ENCODE measurements at places on chromosomes 11 and 22.

GRCh38 chr11:2128130-2128510 lies 11.1 kb downstream of the IGF2 start:
- DNase-seq: no peak

DNA sequence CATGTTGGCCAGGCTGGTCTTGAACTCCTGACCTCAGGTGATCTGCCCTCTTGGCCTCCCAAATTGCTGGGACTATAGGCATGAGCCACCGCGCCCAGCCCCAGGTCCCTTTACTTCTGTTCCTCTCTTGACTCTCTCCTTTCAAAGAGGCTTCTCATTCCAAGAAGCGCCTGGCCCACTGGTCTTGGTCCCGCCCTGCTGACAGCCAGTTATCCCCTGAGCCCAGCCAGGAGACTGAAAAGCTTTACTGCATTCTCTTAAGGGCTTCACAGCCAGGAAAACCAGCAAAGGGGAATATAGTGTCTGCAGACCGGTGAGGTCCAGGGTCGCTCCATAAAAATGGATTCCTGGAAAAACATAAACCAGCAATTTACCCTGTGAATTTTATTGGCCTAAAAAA lies 68.3 kb downstream of the NFAM1 start:
- no peak for DNase-seq

DNA sequence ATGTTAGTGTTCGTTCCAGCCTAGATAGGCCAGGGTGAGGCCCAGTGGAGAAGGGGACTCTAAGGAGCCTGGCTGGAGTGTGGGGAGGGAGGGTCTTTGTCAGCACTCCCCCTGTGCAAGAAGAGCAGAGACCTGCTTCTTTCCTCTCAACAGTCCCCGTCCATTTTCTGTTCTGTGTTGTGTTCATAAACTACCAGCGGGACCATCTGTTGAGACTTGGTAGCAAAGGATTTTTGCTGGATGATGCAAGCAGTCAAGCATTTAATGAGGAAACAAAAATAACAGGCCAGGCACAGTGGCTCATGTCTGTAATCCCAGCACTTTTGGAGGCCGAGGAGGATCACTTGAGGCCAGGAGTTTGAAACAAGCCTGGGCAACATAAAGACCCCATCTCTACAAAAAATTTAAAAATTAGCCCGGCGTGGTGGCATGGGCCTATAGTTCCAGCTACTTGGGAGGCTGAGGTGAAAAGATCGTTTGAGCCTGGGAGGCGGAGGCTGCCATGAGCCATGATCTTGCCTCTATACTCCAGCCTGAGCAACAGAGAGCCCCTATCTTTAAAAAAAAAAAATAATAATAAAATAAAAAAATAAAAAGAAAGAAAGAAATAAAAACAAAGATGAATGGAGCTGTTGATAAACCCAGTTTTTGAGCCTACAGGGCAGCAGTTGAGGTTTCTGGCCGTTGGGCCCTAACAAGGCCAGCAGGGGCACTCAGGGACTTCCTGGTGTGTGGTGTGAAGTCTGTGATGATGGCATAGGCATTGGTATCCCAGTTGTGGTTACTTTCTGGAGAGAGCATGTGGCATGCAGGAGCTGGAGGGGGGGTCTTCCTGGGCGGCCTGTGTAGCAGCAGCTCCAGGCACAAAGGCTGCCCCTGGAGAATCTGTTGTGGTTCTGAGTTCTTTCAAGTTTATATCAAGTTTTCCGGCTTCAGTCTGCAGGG lies 1.7 kb upstream of the TXNRD2 start:
- peak; percentile 73 for DNase-seq

DNA sequence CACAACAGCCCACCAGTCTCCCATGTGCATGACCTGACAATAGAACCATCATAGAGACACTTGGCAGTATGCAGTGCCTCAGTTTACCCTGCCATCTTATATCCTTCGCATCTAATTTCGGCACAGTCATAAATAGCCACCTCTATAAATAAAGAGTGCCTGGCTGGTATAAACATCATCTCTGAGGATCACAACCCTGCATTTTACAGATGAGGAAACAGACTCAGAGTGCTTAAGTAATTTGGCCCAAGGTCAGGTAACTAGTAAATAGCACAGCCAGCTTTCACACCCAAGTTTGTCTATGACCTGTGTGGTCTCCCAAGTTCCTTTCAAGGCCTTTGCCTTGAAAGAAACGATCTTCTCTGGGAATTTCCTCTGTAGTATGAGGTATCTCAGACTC lies 44.6 kb downstream of the CYB5R2 start:
- DNase-seq: no peak

- no peak for DNase-seq
Measured at GRCh38 chr11:22190827-22191463, 1.9 kb upstream of the ANO5 start.

GRCh38 chr11:20337526-20338154 lies 25.9 kb upstream of the HTATIP2 start:
- no peak for DNase-seq

GRCh38 chr22:19062139-19062942 lies 59.9 kb downstream of the DGCR2 start:
- no peak for DNase-seq

GRCh38 chr11:37657645-37658044 lies 1059.6 kb upstream of the RAG2 start:
- DNase-seq: peak; percentile 0

- no peak for DNase-seq
Measured at GRCh38 chr22:49266561-49267519, 560.8 kb downstream of the BRD1 start.

- no peak for DNase-seq
Measured at GRCh38 chr11:11810764-11811726, 30.7 kb upstream of the USP47 start.

DNA sequence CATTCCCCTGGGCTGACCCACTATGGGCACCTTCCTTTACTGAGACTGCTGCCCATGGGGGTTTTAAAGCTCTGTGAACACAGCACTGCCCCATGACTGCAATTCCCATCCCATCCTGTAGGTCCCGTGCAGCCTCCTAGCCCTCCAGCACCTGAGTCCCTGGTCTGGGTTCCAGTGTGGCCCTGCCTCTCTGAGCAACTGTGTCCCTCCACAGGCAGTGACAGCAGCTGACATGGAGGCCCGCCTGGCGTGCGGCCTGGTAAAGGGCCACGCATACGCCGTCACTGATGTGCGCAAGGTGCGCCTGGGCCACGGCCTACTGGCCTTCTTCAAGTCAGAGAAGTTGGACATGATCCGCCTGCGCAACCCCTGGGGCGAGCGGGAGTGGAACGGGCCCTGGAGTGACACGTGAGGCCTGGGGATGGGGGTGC lies 12.6 kb downstream of the OMP start:
- DNase-seq: no peak

DNA sequence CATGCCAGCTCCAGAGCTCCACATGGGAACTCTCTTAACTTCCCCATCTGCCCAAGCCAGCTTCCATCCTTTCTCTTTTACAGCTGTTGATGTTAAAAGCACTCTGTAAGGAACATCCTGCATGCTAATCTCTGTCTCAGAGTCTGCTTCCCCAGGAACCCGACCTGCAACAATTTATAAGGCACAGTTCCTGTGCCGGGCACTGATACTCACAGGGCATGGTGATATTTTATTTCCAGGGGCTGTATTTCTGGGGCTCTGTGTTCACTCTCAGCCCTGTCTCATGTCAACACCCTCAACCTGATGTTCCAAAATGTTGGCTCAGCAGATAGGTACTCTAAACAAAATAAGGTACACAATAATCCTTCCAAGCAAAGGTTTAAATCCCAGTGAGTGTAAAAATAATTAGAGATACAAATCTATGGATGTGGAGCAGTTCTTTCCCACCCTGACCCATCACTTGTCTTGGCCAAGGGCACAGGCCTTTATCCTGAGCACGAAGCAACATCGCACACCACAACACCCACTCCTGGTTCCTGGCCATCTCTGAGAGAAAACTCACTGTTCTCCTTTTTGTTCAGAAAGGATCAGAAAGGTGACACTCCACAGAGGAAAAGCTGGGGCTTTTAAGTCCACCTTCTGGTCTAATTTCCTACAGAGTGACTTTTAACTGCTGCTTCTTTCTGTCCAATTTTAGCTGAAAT lies 44.8 kb upstream of the C11orf87 start:
- no peak for DNase-seq

GRCh38 chr11:27184458-27185312 lies 144.1 kb downstream of the BBOX1 start:
- no peak for DNase-seq

DNA sequence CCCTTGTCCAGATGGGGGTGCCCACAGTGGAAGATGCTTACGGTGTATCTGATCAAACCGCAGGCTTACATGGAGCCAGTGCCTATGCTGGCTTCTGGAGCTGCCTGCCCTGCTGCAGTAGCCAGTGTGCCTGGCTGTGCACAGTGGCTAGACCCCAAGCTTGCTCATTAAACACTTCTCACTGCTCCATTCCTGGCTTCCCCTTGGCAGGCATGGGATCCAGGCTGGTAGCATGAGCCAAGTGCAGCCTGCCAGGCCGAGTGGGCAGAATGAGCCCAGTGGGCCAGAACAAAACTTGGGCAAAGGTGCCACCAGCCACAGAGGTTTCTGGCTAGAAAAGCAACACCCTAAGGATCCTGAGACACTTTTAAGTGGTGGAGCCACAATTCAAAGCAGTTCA lies 55.4 kb upstream of the B3GNT6 start:
- DNase-seq: no peak

DNA sequence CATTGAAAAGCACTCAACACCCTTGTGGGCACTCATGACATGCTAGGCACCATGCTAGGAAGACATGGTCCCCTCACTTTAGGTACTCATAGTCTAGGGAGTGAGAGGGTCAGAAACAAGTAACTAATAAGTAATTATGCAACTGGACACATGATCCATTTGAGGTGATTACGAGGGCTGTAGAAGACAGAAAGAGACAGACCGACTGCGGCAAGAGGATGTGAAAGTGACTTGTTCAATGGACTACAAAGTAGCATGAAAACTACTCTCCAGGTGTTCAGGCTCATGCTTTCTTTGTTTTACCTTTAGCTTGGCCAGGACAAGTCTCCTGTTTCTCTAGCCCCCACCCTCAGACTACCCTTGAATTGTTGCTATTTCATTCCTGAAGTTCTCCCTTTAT lies 310.8 kb upstream of the SORL1-AS1 start:
- no peak for DNase-seq

DNA sequence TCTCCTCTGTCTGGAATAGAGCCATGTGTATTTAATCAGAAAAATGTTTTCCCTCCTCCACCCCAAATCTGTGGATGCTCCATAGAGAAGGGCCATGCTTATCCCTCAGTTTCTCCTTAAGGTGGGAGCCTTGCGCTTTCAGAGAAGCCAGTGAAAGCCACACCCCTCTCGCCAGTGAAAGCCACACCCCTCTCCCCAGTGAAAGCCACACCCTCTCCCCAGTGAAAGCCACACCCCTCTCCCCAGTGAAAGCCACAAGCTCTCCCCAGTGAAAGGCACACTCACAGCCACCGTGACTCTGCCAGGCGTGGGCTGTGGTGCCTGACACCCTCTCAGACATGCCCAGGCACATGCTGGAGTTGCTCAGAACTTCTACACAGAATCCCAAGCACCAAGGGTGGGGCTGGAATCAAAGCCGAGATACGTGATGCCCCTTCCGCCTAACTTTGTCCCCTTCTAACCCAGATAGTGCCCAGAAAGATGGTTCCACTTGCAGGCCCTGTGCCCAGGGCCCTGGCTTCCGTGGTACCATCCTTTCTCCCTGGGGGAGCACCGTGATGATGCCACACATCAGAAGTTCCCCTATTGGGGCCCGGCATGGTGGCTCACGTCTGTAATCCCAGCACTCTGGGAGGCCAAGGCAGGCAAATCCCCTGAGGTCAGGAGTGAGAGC lies 16.5 kb upstream of the PRR5 start:
- peak; percentile 35 for DNase-seq

- DNase-seq: no peak
Measured at GRCh38 chr22:31400023-31400397, 606 bp downstream of the DRG1 start.

DNA sequence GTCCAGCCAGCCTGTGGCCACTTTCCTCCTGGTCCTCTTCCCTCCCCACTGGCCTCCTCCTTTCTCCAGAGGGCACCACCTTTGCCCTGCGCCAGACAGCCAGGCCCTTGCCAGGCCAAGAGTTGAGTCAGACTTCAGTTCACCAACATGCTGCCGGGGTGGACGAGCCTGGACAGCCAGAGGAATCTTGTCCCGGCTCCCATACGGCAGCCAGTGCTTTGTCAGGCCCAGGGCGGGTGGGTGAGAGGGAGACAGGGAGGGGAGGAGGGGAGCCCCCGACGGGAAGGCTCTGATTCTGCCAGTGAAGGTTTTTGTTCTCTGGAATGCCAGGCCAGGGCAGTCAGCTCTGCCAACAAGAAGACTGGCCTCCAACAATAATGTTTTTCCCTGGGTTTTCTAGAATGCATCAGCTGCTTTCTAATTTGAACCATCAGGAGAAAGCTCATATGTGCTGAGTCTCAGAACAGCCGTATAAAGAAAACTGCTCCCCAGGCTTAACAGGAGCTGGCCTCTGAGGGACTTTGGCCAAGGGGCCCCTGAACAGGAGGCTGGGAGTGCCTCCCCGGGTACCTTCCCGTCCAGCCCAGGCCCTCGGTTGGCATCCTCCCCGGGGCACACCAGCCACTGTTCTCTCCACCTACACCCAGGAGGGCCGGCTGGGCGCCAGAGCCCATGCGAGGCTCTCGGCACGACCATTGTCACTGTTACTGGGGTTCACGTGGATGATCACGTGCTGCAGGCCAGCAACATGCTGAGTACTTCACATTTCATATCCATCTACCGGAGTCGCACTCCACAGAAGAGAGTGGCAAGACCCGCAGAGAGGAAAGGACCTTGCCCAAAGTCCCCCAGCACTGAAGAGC lies 28.6 kb downstream of the LIF start:
- DNase-seq: no peak

- no peak for DNase-seq
Measured at GRCh38 chr22:48539261-48539660, 1288.4 kb downstream of the BRD1 start.

GRCh38 chr11:112345706-112346105 lies 85.0 kb upstream of the PLET1 start:
- no peak for DNase-seq

DNA sequence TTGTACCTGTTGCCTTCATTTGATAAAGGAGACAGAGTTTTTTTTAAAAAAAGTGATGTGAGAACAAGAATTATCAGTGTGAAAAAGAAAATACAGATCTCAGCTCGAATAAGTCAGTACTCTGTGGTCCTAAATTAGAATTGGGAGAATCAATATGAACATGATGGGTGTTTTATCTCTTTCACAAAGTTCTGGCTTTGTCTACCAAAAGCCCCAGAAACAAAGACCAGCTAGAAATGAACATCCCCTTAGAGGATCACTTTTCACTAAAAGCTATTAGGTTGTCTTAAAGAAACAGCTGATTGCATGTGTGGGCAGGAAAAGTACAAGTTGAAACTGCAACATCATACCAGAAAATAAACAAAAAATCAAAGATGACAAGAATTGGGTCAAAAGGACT lies 8.4 kb upstream of the ST14 start:
- DNase-seq: no peak

- DNase-seq: no peak
Measured at GRCh38 chr11:21572210-21572609, 620.7 kb upstream of the ANO5 start.

All from fibroblast of the conjunctiva (primary cell).